ENCODE measurements at places on chromosomes 6 and 20.

DNA sequence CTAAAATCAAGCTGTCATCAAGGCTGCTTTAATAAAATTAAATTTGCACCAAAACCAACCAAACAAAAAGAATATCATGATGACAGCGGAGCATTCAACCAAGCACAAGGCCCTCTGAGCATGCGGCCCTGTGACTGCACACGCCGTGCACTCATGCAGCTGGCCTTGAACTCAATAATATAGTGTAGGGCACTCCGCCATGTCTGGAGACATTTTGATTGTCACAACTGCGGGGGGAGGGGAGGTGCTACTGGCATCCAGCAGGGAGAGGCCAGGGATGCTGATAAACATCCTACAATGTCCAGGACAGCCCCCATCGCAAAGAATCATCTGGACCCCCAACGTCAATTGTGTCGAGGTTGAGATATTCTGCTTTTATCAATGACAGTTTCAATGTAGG lies 9.7 kb downstream of the MOCS3 start:
- no peak for DNase-seq

- no peak for DNase-seq
Measured at GRCh38 chr6:166450167-166450873, 67.6 kb upstream of the MPC1 start.

DNA sequence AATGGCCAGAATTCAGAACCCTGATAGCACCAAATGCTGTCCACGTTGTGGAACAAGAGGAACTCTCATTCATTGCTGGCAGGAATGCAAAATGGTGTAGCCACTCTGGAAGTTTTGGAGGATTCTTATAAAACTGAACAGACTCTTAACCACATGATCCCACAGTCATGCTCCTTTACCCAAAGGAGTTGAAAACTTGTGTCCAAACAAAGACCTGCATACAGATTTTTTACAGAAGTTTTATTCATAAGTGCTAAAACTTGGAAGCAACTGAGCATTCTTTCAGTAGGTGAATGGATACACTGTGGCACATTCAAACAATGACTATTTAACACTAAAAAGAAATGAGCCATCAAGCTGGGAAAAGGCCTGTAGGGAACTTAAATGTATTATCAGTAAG lies 32.5 kb downstream of the PREP start:
- DNase-seq: no peak

DNA sequence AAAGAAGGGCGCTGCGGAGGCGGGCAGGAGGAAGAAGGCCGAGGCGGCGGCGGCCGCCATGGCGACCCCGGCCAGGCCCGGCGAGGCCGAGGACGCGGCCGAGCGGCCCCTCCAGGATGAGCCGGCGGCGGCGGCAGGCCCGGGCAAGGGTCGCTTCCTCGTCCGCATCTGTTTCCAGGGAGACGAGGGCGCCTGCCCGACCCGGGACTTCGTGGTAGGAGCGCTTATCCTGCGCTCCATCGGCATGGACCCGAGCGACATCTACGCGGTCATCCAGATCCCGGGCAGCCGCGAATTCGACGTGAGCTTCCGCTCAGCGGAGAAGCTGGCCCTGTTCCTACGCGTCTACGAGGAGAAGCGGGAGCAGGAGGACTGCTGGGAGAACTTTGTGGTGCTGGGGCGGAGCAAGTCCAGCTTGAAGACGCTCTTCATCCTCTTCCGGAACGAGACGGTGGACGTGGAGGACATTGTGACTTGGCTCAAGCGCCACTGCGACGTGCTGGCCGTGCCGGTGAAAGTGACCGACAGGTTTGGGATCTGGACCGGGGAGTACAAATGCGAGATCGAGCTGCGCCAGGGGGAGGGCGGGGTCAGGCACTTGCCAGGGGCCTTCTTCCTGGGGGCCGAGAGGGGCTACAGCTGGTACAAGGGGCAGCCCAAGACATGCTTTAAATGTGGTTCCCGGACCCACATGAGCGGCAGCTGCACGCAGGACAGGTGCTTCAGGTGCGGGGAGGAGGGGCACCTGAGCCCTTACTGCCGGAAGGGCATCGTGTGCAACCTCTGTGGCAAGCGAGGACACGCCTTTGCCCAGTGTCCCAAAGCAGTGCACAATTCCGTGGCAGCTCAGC lies 780 bp downstream of the ZCCHC3 start:
- DNase-seq: no peak

- no peak for DNase-seq
Measured at GRCh38 chr6:147142684-147143245, 61.5 kb upstream of the STXBP5 start.

DNA sequence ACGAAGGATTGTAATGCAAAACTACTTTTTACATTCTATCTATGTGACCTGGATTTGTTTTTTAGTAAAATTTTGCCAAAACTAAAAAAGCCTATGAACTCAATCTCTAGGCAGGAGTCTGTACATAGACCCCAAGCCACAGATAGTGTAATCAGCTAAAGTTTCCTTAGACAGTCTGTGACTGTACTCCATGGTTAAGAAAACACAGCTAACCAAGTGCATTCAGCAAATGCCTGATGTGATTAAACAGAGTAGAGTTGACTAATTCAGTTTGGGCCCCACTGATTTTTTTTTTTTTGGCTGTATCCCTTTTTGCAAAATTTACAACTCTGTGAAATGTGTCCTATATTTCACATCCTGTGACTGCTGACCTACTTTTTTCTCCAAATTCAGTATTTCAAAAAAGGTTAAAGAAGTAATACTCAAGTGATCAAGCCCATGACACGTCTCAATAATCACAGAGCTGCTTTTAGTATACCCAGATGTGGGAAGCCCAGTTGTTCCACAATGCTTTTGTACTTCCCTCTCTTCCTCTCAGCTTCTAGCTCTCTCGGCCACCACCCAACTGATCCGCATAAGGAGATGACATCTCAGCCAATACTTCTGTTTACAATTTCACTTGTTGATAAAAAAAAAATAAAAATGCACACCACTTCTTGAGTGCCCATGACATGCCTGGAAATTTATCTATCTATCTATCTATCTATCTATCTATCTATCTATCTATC lies 108.8 kb upstream of the TBX18 start:
- DNase-seq: no peak

DNA sequence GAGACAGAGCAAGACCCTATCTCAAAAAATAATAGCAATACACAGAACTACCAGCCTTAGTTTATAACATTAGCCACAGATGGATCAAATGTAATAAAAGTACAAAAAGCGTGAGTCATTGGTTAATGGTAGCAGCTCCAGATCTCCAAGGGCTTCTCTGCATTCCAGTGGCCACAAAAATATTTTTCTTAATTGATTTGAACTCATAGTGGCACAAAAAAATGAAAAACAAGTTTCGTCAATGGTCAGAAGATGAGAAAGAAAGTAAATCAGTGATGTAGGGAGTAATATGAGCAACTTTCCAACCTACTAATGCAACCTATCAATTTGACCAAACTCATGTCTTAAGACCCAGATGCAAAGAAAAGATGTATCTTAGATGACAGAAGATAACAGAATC lies 79.6 kb downstream of the CEP57L1 start:
- DNase-seq: no peak

DNA sequence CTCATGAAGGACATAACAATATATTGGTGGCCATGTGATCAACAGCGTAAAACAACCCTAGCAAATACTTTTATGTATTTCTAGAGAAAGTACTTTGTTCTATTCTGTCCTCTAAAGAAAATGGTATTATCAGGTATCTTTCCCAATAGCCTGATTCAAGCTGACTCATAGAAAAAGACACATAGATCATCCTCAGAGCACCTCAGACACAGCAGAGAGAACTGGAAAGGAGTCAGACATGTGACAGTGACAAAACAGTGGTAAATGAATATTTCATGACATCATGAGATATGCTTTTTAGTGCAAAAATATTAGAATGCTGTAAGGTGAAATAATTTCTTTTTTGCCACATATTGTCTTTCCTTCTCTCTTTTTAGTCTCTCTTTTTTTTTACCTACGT lies 1355.0 kb upstream of the MAP3K7 start:
- no peak for DNase-seq

- no peak for DNase-seq
Measured at GRCh38 chr6:14333556-14334305, 216.2 kb downstream of the CD83 start.

DNA sequence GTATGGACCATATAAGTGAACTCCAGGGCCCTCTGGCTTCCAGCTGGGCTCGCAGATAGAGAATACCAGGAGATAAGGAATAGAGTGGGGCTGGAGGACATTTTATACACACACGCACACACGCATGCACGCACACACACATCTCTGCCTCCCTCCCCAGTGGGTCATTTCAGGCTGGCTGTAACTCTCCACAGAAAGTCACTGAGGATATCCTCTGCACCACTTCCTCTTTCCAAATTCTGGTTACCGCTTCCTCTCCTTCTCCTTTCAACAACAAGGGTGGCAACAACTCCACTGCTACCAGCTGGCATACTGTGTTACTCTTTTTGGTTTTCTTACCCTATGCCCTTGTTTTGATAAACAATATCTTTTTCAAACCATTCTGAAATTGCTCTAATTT lies 280.2 kb downstream of the COL12A1 start:
- DNase-seq: no peak

DNA sequence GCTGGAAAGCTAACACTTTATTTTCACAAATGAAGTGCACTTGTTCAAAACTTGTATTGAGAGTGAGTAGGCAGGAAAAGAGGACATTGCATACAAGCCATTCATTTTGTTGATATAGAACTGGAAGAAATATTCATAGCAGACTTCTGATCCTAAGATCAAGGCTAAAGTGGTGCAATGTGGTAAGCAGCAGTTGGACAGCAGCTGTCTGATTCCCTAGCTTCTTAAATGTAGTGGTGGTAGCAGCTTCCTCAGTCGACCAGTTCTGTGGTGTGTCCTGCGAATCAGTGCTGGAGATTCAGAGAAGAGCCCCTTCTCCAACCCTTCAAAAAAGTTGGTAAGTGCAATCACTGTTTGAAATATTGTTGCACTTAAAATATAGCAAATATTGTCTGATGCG lies 281.7 kb upstream of the GJE1 start:
- no peak for DNase-seq

DNA sequence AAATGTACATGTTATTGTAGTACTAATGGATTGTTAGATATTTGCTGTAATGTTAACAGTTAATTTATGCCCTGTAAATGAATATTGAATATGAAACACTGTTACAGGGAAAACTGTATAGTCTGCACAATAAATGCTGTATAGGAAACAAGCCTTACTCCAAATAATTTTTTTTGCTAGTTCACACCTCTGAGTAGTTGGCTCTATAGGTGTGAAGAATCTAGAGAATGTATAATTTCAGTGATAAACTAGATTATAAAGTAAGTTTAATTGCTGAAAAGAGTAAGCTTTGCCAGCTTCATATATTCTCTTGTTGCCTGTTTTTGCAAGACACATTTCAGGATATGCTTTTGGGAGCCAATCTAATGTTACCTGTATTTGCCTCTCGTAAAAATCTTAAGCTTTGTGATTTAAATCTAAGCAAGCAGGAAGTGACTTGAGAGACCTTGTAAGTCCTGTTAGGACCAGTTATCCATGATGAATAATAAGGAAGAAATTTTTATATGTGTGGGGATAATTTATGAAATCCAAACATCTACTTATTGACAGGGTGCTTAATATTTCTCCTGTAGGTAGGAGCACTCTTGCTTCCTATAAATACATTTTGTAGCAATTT lies 232.4 kb downstream of the ZFAND3 start:
- DNase-seq: no peak

- DNase-seq: no peak
Measured at GRCh38 chr6:130187335-130188206, 35.2 kb downstream of the SAMD3 start.

GRCh38 chr6:151716526-151716932 lies 91.0 kb upstream of the ESR1 start:
- DNase-seq: no peak

DNA sequence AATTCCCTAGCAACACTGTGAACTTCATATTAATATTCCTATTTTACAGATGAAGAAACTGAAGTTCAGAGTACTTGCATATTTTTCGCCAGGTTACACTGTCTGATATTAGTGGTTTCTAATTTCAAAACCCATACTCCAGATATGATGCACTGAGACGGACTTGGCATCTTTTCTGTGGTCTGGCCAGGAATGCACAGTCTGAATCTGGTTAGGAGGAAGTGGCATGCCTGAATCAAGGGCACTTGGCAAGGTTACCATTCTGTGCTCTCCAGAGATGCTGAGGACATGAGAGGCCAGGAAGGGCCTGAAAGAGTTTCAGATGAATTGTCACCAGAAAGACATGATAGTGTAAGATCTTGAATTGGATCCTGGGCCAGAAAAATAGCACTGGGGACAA lies 150.1 kb downstream of the HAO1 start:
- DNase-seq: no peak

GRCh38 chr20:4875578-4876067 lies 125.7 kb downstream of the SLC23A2 start:
- DNase-seq: no peak

GRCh38 chr6:47992809-47993208 lies 118.2 kb downstream of the PTCHD4 start:
- no peak for DNase-seq

DNA sequence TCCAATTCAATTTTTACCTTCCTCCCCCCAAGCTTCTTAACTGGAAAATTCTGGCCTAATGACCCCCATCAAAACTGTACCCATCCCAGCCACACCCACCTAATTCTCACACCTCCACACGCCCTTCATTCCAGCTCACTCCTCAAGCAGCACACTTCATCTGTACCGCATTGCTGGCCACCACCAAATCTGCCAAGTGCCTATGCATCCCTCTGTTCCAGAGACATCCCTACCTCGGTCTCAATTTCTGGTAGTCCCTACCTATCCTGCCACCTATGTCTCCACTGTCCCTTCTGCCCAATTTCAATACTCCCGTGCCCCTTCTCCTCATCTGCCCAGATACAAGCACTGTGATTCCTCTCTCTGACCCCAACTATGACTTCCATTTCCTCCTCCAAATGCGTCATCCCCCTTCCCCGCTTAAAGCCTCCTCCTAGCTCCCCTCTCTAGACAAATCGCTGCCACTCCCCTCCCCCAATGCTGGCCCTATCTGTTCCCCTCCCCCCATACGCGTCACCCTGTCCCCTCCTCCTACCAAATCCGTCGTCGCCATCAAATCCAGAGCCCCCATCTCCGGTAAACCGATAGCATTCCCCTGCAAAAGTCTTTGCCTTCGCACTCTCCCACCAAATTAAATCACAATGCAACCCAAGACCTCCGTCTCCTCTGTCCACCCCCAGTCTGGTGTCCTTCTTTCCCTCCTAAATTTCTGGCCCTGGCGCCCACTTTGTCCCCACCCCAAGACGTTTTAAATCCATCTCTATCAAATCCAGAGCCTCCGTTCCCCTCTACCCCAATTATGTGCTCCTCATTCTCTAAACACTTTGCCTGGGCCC lies 1.2 kb downstream of the MTCH1 start:
- no peak for DNase-seq

DNA sequence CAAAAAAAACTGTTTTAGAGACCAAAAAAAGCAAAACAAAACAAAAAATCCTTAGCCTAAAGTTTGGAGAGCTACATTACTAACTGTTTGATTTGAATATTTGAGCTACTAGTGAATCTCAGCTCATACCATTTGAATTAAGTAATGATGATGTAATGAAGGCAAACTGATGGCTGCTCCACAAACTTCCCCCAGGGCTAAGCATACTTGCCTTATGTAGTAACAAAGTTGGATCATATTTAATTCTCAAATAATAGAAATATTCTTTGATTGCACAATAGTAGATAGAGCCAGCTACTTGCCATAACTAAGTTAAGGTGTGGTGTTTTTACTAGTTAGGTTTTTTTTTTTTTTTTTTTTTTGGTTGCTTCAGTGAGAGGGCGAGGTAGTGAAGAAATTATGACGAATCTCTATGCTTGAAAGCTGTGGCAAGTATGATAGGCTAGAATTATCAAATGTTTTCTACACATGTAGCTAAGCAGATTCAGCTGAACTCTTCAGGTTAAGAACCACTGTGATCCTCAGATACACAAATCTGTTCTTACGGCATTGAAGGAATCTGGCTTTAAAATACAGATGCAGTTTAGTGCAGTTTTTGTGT lies 2.9 kb downstream of the RAB32 start:
- DNase-seq: no peak

All from stimulated activated CD8-positive, alpha-beta memory T cell treated with anti-CD3 and anti-CD28 coated beads, Interleukin-4, amount 100 ng/mL, for 1 hour (primary cell).